Progenitor cell of endocrine pancreas (in vitro differentiated cells): ENCODE measurements at places on chromosomes 4 and X. TPM values are rescaled to one million over a fixed set of nuclear protein-coding genes. Genes with fewer than 3 reads are reported as not detected.
A peak's percentile ranks its signal among the peaks of the same experiment; 100 is the strongest.

Gene PDCL2
- not detected in 2 replicates for total RNA-seq

Gene GAB3
- 0.13 and 0.14 TPM in 2 replicates for total RNA-seq

Gene RAB39B
- 4.6 and 4.8 TPM in 2 replicates for total RNA-seq

Gene RASL11B
- total RNA-seq: 9.3 and 9.7 TPM in 2 replicates

Gene TIGD4
- 2.5 and 3.3 TPM in 2 replicates for total RNA-seq

Gene CNKSR2
- total RNA-seq: 28.0 TPM in 2 replicates

Gene PRR27
- total RNA-seq: not detected in 2 replicates

Gene FAM53A
- total RNA-seq: 2.4 and 3.0 TPM in 2 replicates

Gene AVPR2
- total RNA-seq: not detected in 2 replicates

Gene HTN3
- not detected in 2 replicates for total RNA-seq

Gene UGT2A3
- total RNA-seq: 0.67 TPM in 2 replicates

DNA sequence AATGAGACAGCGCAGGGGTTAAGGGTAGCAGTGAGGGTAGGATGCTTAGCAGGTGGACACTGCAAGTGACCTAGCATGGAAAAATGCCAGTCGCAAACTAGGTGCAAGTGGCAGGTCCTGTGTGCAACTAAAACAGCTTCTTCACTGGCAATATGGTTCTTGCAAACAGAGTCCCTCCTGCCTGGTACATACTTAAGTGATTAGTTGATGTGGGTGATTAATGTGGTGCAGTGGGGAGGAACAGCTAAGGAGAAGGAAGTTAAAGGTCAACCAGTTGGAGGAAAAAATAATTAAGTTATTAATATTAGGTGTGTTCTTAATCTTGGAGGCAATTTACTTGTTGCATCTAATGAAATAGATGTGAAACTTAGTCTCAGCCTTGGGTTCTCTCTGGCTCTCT is 121.6 kb upstream of the IGFBP7 start:
- no peaks in the 10 kb centered on the region for H3K36me3 ChIP-seq
- no peak overlapping the region for H3K4me3 ChIP-seq
- no peaks in the 10 kb centered on the region for H3K27me3 ChIP-seq
- no peak overlapping the region for H3K27ac ChIP-seq

GRCh38 chrX:652341-652741 is 21.8 kb downstream of the SHOX start:
- peaks cover 41% of the 10 kb centered on the region for H3K27me3 ChIP-seq
- H3K4me1 ChIP-seq: no peaks in the 10 kb centered on the region
- H3K36me3 ChIP-seq: no peaks in the 10 kb centered on the region
- H3K4me3 ChIP-seq: no peak overlapping the region

DNA sequence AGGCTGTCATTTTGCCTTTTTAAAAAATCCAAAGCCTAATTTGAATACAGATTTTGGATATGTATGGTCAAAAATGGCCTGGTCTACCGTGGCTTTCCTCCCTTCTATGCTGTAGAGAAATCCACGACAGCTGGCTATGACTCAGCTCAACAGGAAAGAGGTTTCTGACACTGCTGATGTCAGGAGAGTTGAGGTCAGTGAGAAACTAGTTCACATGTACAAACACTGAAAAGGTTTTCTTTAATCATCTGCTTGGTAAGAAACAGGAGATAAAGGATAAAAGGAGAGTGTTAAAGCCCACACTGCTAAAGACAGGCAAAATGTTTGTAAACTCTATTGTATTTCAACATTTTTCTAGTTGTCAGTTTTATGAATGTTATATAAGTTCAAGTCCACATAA is 113.9 kb downstream of the NYX start:
- no peaks in the 10 kb centered on the region for H3K4me1 ChIP-seq
- H3K27ac ChIP-seq: peak overlapping the region; percentile 56
- no peak for DNase-seq
- H3K4me3 ChIP-seq: no peak overlapping the region
- H3K36me3 ChIP-seq: peaks cover 10% of the 10 kb centered on the region

DNA sequence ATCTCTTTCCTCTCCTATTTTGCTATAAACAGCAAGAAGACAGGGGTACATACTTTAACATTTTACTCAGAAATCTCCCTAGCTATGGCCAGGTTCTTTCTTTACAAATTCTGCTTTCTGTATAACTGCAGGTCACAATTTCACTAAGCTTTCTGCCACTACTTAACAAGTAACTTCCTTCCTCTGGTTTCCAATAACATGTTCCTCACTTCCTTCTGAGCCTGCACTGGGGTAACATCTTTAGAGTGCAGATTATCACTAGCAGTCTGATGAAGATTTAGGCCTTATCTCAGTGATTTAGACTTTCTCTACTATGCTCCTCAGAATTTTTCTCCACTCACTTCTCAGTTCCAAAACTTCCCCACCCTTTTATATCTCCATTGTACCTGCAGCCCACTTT is 1930.5 kb upstream of the AGA start:
- H3K27me3 ChIP-seq: no peaks in the 10 kb centered on the region
- H3K4me1 ChIP-seq: no peaks in the 10 kb centered on the region
- H3K4me3 ChIP-seq: no peak overlapping the region
- H3K36me3 ChIP-seq: no peaks in the 10 kb centered on the region
- H3K27ac ChIP-seq: no peak overlapping the region

DNA sequence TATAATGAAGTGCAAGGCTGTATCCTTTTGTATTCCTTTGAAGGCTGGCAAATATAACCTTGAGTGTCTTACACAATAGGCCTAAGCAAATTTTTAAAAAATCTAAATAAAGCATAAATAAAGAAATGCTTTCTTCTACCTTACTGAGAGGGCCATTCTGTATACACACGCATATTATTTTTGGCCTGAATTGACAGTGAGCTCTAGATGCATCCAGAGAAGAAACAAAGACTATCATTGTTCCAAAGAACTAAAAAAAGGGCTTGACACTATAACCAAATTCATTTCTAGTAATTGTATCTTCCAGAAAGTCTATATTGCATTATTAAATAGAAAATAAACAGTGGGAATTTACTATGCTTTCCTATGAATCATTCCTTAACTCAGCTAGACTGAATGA is 100.2 kb downstream of the MAGEB17 start:
- H3K27ac ChIP-seq: no peak overlapping the region
- DNase-seq: no peak
- no peaks in the 10 kb centered on the region for H3K27me3 ChIP-seq

DNA sequence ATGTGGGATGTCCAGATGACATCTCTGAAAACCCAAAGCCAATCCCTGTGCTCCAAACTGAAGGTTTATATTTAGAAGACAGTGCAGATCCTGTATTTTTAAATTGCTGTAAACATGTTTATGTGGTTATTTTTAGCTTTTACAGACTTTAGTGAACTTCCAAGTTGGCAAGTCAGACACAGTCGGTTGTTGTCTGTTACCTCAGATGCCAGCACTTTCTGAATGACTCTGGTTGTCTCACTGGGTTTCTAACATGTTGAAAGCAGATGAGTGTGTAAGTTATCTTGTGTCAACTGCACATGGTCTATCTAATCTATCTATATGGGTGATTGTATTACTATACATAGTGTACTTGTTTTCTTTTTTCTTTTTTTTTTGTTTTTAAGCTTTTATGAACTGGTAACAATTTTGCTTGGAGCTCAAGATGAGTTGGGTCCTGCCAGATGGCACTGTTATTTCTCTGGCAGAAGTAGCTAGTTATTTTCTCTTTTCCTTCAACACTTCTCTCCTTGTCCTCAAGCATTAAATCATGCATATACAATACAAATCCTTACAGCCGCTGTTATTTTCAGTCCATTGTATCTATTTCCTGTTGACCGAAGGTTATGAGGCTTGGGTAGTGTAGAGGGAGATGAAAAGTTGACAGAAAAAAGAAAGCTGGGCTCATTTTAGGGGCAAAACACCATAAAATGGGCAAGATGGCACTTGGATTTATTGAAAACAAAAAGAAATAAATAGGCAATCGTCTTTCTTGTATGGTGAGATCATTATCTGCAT is 66.3 kb downstream of the GAB1 start:
- no peak overlapping the region for H3K4me3 ChIP-seq
- no peak overlapping the region for H3K27ac ChIP-seq
- DNase-seq: no peak

DNA sequence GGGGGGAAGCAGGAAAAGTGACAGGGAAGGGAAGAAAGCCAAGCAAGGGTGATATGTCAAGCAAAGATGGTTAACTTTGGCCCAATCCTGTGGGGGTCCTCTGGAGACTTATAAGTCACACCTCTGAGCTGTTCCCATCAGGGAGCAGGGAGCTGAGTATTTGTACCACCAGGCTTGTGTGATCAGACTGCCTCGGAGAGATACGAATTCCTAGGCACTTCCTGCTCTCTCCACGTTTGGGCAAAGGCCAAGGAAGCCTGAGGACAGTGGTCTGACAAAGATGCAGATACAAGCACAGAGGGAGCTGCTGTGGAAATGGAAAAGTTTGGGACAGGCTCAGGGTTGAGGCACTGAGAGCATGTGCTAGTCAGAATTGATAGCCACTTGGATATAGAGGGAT is 10.4 kb upstream of the PPP3CA start:
- H3K27me3 ChIP-seq: no peaks in the 10 kb centered on the region
- H3K36me3 ChIP-seq: no peaks in the 10 kb centered on the region
- H3K4me1 ChIP-seq: peaks cover 15% of the 10 kb centered on the region
- no peak overlapping the region for H3K27ac ChIP-seq
- no peak for DNase-seq
- H3K4me3 ChIP-seq: no peak overlapping the region

GRCh38 chr4:174628191-174628590 is 105.9 kb upstream of the HPGD start:
- H3K4me3 ChIP-seq: no peak overlapping the region
- no peaks in the 10 kb centered on the region for H3K27me3 ChIP-seq
- DNase-seq: no peak

GRCh38 chr4:37976991-37977470 is 16.8 kb downstream of the PTTG2 start:
- H3K36me3 ChIP-seq: peaks cover 1% of the 10 kb centered on the region
- H3K4me1 ChIP-seq: peaks cover 20% of the 10 kb centered on the region

GRCh38 chr4:148874331-148874730 is 432.1 kb upstream of the NR3C2 start:
- no peaks in the 10 kb centered on the region for H3K4me1 ChIP-seq
- H3K36me3 ChIP-seq: no peaks in the 10 kb centered on the region
- H3K27ac ChIP-seq: no peak overlapping the region
- DNase-seq: no peak
- no peak overlapping the region for H3K4me3 ChIP-seq

- H3K4me1 ChIP-seq: peaks cover 41% of the 10 kb centered on the region
- no peaks in the 10 kb centered on the region for H3K27me3 ChIP-seq
- peaks cover 7% of the 10 kb centered on the region for H3K36me3 ChIP-seq
- H3K4me3 ChIP-seq: no peak overlapping the region
Measured at GRCh38 chr4:37673538-37674192, 12.5 kb downstream of the RELL1 start.

DNA sequence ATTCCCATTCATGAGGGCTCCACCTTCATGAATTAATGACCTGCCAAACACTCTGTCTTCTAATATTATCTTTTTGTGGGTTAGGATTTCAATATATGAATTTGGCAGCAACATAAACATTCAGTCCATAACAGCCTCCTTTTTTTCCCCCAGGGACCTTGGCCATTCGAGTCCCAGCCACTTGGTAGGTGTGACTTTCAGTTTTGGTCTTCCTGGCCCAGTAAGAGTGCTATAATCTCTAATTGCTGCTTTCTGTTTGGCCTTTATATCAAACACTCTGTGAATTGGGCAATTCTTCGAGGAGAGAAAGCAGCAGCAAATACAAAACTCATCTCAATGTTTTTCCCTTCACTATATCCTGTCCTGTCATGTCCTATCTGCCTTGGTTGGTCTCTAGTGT is 12.4 kb upstream of the RADX start:
- H3K27me3 ChIP-seq: no peaks in the 10 kb centered on the region
- DNase-seq: no peak
- no peak overlapping the region for H3K4me3 ChIP-seq
- no peaks in the 10 kb centered on the region for H3K4me1 ChIP-seq

DNA sequence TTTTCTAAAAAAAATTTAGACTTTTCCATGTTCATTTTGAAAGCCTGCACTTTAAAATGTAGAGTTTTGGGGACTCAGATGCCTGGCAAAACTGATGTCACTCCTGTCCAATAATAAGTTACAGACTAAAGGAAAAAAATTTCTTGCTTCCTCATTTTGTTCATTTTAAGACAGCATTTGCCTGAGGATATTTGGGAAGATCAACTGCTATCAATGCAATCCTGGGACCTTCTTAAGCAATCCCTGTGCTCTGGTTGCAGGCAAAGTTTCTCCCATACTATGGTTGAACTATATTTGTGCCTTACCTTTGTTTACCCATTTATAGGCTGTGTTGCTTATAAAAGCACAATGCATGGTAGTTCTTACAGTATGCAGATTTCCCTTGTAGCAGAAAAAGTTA is 280.4 kb downstream of the CFAP47 start:
- H3K27ac ChIP-seq: no peak overlapping the region
- H3K36me3 ChIP-seq: no peaks in the 10 kb centered on the region
- H3K27me3 ChIP-seq: no peaks in the 10 kb centered on the region
- H3K4me3 ChIP-seq: no peak overlapping the region
- no peaks in the 10 kb centered on the region for H3K4me1 ChIP-seq

GRCh38 chrX:101785142-101785541 is 125.5 kb upstream of the ARMCX2 start:
- H3K4me1 ChIP-seq: no peaks in the 10 kb centered on the region
- no peaks in the 10 kb centered on the region for H3K27me3 ChIP-seq
- H3K27ac ChIP-seq: no peak overlapping the region
- no peaks in the 10 kb centered on the region for H3K36me3 ChIP-seq
- no peak overlapping the region for H3K4me3 ChIP-seq

- no peak for DNase-seq
- H3K27ac ChIP-seq: peak overlapping the region; percentile 38
- H3K36me3 ChIP-seq: peaks cover 2% of the 10 kb centered on the region
- H3K4me3 ChIP-seq: no peak overlapping the region
Measured at GRCh38 chr4:113638562-113638832, 123.0 kb downstream of the CAMK2D start.

- H3K27me3 ChIP-seq: peaks cover 46% of the 10 kb centered on the region
- no peak overlapping the region for H3K4me3 ChIP-seq
- no peaks in the 10 kb centered on the region for H3K36me3 ChIP-seq
- peaks cover 4% of the 10 kb centered on the region for H3K4me1 ChIP-seq
- no peak for DNase-seq
Measured at GRCh38 chr4:176879380-176880116, 86.8 kb upstream of the VEGFC start.

DNA sequence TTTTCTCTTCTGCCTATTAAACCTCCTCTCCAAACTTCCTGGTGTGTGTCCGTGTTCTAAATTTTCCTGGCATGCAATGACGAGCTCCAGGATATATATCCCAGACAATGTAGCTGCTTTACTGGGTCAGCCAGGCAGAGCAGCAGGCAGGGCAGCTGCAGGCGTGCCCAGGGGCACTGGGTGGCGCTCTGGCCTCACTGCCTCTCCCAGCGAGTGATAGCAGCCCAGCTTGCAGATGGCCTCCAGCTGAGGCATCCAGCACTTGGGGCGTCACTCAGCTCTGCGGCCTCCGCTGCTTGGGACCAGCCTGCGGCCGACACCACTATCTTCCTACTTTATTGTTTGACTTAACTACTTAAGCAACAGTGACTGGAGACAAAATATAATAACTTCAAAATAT is 23.0 kb upstream of the UBA6 start:
- DNase-seq: no peak
- H3K4me3 ChIP-seq: no peak overlapping the region
- H3K4me1 ChIP-seq: no peaks in the 10 kb centered on the region
- H3K27ac ChIP-seq: no peak overlapping the region
- no peaks in the 10 kb centered on the region for H3K27me3 ChIP-seq
